Kidney capillary endothelial cell (primary cell): ENCODE measurements at places on chromosomes 13 and 19.

- DNase-seq: no peak
These were observed 56.0 kb downstream of the EPS15L1 start for GRCh38 chr19:16415806-16416205.

DNA sequence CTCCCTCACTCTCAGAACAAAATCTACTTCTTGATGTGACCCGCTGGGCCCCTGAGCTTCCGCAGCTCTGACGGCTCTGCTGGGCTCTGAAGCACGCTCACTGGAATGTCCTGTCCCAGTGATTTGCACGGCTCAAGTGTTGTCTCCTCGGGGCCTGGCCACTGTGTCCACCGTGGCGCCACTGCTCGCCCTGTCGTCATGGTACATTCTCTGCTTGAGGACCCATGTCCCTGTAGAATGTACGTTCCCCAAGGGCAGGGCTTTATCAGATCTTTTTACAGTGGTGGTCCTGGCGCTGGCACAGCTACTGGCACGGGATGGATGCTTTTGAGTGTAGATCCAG is 12.1 kb downstream of the KLHL26 start:
- DNase-seq: peak; percentile 24

- DNase-seq: peak; percentile 20
These were observed 46.8 kb downstream of the TEX26 start for GRCh38 chr13:30978981-30979956.

- peak; percentile 50 for DNase-seq
These were observed 1.5 kb upstream of the MYO1F start for GRCh38 chr19:8578642-8579265.

DNA sequence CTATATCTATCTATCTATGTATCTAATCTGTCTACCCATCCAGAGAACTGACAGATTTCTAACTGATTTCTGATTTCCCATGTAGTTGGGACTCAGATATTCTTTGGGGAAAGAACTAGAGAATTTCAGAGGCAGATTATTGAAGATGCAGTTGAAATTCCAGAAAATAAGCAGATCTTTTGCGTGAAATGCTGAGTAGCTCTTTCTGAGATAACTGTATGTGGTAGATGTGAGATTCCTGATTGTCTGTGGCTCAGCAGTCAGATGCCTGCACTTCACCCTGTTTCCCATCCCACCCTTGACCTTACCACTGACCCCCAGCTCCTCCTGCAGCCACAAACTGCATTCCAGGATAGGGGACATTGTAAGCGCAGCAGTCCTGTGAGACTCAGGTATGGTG is 61.5 kb downstream of the DGKH start:
- no peak for DNase-seq

- DNase-seq: no peak
These were observed 284.5 kb downstream of the KCNRG start for GRCh38 chr13:50299546-50300249.

GRCh38 chr19:33302974-33303790 is 848 bp upstream of the CEBPA start:
- peak; percentile 28 for DNase-seq

GRCh38 chr19:46849610-46850009 is 1.0 kb downstream of the AP2S1 start:
- no peak for DNase-seq

- DNase-seq: no peak
These were observed 326.1 kb upstream of the TSHZ3 start for GRCh38 chr19:31675193-31675913.

DNA sequence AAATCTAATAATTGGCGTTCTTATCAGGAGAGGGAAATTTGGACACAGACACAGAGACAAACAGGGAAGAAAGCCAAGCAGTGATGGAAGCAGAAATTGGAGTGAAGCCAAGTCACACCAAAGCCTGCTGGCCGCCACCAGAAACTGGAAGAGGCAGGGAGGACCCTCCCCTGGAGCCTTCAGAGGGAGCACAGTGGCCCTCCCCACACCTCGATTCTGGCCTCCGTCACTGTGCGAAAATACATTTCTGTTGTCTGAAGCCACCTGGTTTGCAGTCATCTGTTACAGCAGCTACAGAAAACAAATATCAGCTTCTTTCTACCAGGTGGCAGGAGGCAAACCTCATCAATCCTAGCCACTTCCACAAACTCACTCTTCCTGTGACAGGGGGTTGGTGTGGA is 8.3 kb upstream of the TLE6 start:
- DNase-seq: no peak

GRCh38 chr19:33646306-33646705 is 24.6 kb downstream of the CHST8 start:
- no peak for DNase-seq

DNA sequence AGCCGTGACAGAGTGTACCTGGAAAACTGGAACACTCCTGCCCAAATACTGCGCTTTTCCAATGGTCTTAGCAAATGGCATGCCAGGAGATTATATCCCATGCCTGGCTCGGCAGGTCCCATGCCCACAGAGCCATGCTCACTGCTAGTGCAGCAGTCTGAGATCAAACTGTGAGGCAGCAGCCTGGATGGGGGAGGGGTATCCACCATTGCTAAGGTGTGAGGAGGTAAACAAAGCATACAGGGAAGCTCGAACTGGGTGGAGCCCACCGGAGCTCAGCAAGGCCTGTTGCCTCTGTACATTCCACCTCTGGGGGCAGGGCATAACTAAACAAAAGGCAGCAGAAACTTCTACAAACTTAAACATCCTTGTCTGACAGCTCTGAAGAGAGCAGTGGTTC is 10.5 kb downstream of the CYP2A13 start:
- no peak for DNase-seq

- DNase-seq: no peak
These were observed 985.6 kb downstream of the SLITRK5 start for GRCh38 chr13:88656751-88657150.
